ENCODE measurements at places on chromosomes 7 and 10.

- DNase-seq: peak; percentile 78
Measured at GRCh38 chr10:24496906-24497305, 226.8 kb downstream of the ARHGAP21 start.

DNA sequence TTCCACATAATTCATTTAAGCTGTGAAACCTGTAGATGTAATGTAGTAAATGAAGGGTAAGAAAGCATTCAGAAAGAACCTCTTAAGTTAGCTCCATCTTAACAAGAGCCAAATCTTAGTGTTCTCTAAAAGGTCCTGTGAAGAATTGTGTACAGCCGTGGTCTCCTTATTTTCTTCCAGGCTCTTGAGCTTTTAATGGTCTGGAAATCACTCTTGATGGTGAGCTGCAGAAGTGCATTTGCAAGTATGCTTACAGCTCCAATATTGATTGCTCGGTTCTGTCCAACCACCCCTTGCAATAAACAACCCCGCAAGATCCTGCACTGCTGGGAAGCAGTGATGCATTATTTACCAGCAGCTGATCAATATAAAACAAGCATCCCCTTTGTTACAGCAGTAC is 690.8 kb upstream of the FZD8 start:
- no peak for DNase-seq

DNA sequence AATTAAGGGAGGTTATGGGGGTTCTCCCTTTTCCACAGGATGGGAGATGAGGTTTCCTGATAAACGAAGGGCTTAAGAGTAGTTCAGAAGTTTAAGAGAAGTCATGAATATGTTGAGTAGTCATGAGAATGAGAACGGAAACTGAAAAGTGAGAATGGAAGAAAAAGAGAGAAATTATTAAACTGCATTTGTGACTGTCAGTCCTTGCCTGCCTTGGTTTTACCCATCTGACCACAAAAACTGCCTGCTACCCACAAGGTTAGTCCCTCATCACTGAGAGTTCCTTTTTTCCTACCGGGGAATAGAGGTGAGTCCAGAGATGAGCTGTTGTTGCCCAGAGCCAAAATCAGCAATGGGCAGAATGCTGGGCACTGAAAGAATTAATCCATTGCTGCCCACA is 174.1 kb upstream of the BET1 start:
- no peak for DNase-seq

GRCh38 chr10:72981028-72981881 is 26.6 kb upstream of the PLA2G12B start:
- no peak for DNase-seq

DNA sequence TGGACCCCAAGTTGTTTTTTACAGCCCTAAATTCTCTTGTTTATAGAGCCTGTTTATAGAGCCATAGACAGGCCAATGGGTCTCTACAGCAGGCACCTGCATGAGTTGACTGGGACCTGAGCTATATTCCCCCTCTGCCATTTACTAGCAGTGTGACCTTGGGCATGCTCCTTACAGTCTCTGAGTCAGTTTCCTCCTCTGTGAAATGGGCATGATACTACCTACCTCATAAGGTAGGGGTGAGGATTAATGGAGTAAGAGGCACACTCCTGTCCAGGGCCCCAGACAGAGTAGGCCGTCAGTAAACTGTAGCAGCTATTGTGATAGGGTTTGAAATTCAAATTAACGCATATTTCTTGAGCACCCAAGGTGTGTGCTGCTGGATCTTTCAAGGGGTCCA is 138.1 kb downstream of the TCF7L2 start:
- no peak for DNase-seq

- no peak for DNase-seq
Measured at GRCh38 chr7:107622429-107622828, 38.2 kb upstream of the SLC26A4 start.
